GM12891 (cell line): ENCODE measurements at places on chromosomes 11 and 22.

DNA sequence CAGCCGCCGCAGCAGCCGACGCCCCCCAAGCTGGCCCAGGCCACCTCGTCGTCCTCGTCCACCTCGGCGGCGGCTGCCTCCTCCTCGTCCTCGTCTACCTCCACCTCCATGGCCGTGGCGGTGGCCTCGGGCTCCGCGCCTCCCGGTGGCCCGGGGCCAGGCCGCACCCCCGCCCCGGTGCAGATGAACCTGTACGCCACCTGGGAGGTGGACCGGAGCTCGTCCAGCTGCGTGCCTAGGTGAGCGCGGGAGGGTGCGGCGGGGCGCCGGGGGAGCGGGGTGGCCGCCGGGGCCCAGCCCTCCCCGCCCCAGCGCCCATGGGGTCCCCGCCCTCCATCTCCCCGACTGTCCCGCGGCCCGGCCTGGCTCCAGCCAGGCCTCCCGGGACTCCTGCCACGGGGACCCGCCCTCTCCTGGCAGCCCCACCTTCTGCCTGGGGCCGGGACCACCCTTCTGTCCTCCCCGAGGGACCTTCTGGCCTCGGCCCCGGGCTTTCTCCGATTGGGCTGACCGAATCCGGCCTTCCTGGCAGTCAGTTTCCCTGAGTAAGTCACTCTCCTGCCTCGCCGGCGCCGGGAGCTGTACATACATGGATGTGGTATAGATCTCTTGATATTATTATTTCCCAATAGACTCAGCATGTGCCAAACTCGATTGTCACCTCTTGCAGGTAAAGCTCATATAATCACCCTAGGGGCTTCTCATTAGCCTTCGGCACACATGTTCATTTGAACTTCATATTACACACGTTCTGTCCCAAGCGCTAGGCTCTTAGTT, 720 bp downstream of the PACS1 start:
- no peak for DNase-seq

DNA sequence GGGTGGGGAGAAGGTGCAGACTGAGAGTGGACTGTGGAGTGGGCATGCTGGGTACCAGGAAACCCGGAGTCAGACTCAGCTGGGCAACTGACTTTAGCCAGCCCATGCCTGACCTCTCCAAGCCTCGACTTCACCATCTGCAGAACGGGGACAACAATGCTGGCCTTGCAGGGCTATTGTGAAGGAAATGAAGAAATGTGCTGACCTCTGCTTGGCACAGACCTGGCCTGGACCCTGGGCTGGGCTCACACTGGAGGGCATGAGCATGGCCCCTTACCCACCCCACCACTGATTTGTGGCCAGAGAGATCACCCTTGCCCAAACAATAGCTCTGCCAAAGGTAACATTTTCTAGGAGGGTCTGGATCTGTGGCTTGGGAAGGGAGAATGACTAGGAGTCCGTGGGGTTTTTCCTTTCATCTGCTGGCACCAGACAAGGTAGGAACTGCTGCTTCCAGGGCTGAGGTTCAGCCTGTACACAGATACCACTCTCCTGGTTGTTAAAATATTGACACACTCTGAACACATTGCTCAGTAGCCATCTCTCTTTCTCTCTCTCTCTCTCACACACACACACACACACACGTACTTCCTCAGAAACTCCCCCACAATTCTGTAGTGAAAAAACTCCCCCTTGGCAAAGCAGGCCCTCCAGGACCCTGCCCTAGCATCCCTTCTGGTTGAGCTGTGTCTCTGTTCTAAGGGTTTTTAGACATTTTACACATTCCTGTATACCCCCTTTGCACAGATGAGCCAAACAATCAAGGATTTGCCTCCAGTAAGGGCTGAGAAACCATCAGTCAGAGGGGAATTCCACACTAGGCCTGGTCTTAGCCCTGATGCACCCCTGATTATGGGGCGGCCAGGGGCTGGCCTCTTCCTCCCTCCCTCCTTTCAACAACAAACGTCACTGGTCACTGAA, 1.0 kb downstream of the MOGAT2 start:
- no peak for DNase-seq

- DNase-seq: no peak
Observed at GRCh38 chr11:123573286-123573685, 81.1 kb downstream of the SCN3B start.

GRCh38 chr11:128532572-128533091, 54.7 kb downstream of the ETS1 start:
- no peak for DNase-seq

- DNase-seq: no peak
Observed at GRCh38 chr11:8090756-8091155, 9.7 kb downstream of the TUB start.

DNA sequence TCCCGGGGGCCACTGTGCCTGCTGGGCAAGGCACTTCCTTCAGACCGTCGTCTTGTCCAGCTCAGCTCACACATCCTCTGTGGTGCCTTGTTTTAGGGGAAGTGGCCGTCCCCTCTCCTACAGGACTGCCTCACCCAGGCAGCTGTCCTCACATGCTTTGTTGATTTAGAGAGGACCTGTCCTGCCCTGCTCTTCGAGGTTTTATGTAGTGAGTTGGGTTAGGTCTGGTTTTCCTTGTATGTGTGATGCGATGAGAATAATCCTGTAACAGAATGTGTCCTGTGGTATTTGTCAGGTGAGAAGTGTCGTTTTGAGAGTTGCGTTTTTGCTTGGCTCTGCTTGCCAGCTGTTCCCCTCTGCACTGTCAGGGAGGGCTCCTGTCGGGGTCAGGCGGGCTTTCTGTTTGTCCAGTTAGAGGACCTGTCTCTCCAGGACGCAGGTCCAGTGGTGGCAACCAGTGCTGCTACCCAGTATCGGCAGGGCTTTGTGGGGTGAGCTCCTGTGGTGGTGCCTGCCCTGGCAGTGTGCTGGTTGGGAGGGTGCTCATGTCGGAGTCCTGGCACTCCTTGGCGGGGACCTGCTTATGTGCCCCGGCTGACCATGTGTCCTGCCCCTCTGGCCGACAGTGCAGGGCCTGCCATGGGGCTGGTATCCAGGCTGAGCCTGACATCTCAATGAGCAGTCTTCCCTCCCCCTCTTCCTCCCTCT, 41.3 kb downstream of the MUC6 start:
- DNase-seq: no peak

DNA sequence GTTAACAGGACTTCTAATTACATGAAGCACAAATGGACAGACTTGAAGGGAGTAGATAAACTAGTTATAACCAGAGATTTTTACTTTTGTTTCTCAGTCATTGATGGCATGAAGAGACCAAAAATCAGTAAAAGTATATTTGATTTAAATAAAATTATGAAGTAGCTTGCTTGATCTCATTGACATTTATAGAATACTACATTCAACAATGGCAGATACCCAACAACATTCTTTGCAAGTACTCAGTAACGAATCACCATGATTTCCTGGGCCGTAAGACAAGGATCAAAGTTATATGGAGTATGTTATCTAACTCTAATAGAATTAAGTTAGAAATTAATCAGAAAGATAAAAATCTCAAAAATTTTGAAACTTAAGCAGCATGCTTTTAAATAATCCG, 317.6 kb downstream of the TBC1D22A start:
- no peak for DNase-seq

GRCh38 chr11:35478471-35479091, 46.8 kb downstream of the PAMR1 start:
- no peak for DNase-seq

- no peak for DNase-seq
Observed at GRCh38 chr11:129435499-129436245, 60.0 kb downstream of the BARX2 start.

- no peak for DNase-seq
Observed at GRCh38 chr11:84608837-84609196, 1018.3 kb downstream of the DLG2 start.

GRCh38 chr22:39600491-39601179, 30.1 kb downstream of the CACNA1I start:
- DNase-seq: no peak

DNA sequence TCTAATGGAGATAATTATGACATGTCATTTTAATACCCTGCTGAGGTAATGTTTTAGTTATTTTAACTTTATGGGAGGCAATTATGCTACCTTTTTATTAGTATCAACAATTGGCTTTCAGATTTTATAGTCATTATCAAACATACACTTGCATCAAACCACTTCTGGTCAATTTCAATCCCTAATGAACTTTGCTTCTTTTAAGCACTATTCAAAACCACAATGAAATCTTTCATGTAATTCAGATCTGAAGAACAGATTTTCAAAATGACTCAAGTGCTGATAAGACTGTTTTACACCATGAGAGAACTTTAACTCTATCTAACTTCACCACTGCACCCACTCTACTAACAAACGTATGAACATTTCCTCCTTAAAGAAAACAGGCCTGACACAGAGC, 25.9 kb upstream of the CCDC34 start:
- DNase-seq: no peak

GRCh38 chr11:104856607-104857006, 41.7 kb downstream of the CASP12 start:
- no peak for DNase-seq

DNA sequence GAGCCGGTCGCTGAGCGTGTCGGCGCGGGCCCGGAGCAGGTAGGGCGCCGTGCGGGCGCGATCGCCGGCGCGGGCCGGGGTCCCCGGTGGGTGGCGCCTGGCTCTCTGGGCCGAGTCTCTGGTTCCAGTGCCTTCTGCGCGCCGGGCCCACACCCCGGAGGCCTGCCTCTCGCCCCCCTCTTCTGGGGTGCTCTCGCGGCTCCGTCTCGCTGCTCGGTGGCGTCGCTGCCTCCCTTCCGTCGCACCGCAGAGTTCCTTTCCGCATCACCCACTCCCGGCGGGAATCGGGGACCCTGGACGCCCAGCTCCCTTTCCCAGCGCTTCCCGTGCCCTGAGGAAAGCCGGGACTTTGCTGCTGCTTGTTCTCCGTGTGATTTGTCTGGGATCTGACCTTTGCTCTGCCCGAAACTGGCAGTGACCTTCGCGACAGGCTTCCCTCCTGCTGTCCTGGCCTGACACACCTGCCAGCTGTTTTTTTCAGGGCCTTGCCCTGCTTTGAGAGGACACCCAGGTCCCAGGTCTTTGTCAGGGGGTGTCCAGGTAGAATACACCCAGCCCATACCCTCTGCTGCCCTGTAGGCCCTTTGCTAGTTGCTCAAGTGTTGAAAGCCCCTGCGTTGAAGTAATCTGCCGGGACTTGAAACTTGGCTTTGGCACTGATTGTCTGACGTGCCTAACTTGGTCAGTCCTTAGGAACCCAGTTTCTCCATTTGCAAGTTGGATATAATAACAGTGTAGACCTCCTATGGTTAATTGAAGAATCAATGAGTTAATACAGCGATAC, 711 bp downstream of the FDX1 start:
- peak; percentile 37 for DNase-seq

GRCh38 chr22:44496305-44496704, 1.7 kb downstream of the RTL6 start:
- DNase-seq: no peak

DNA sequence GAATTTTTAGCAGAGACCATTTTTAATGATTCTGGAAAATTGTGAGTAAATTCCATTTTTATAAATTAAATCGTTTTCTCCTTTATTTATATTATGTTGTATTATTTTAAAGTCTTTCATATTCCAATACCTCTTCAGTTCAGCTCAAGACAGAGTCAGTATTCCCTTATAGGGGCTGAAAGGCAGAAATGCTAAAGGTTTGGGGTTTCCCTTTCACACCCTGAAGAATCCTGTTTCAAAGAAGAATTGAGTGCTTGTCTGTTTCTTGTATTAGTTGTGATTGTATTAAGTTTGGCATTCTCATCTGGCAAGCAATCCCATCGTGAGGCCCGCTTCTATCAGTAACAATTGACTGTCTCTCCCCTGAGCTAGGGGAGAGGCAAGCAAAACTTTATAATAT, 57.4 kb downstream of the PACSIN2 start:
- DNase-seq: no peak

DNA sequence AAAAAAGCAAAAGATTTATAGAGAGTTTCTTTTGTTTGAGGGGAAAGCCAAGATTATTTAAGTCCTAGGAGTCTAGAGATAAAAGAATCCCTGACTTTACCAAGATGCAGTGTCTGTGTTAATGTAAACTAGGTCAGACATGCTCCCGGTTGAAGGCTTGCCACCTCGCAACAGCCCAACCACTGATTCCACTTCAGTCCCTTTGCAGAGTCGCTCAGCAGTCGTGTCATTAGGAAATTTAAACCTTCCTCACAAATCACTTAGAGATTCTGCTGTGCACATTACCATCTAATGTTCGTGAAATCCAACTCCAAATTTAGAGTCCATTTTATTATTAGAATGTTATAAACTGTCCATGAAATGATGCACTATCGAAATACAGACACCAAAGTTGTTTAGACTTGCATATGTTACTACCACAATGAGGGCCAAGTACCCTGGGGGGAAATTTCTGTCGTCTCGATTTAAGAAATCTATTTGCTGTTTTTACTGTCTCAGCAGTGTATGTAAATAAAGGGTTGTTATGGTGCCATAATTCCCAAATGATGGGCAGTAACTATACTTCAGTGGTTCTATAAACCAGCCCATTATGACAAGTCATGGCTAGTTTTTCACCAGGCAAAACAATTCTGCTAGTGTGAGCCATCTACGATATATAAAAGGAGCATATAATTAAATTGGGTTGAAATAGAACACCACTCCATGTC, 101.4 kb upstream of the MTNR1B start:
- no peak for DNase-seq
